GM10248 (cell line): ENCODE measurements at places on chromosomes 4 and X.

- DNase-seq, result no peak
Measured at GRCh38 chr4:114302472-114302871, 296.1 kb upstream of the UGT8 start.

DNA sequence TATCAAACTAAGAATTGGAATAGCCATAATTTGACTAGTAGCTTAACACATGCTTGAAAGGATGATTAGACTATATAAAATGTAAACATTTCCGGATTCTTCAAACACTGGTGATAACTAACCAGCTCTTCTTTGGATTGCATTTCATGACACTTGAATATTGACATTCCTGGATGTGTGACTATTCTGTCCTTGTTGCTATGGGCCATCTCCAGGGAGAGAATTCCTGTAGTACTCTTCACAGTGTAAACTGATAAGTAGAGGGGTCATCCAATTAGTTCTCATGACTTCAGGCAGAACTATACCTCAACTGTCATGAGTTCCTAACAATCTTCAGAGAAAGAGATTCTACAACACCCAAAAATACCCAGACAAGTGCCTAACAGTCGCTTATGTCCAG, 1026.7 kb upstream of the TENM3 start:
- DNase-seq, result no peak

DNA sequence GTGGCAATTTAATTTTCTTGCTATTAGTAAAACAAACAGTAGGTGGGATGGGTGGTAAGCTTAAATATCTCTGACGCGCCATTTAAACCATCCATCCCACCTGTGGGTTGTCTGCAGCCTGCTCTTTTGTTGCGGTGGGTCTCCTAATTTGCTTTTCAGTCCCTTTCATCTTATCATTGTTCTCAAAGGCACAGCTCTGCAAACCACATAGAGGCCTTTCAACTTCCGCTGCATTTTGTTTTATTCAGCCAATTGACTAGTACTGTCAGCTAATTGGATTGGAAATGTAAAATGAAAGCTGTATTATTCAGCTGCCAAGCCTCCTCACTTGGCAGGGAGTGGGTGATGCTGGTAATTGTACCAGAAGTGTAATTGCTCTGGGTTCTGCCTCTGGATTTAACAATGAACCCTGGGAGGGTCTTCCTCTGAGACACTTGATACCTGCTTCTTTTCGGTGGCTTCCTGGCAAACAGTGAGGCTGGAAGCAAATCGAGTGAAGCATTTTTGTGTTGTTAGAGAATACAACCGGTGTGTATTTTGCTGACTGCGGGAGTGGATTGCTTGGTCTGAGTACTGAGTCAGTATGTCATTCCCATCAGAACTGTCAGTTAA, 165.6 kb downstream of the FRAS1 start:
- no peak for DNase-seq

DNA sequence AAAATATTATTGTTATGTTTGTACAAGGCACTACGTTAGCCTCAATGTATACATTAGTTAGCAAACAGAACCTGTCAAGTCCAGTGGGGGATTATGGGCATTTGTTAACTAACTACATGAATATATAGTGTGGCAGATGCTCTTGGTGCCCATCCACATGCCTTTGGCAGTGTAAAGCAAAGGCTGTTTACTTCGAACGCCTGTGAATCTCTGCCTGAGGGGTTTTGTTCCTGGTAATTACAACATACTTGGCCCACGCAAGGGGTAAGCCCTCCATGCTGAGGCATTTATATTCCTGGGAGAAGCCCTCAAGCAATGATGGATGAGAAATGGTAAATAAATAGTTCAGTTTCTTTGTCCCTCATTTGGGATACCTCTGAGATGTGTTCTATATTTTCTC, 119.7 kb downstream of the IL1RAPL1 start:
- no peak for DNase-seq

DNA sequence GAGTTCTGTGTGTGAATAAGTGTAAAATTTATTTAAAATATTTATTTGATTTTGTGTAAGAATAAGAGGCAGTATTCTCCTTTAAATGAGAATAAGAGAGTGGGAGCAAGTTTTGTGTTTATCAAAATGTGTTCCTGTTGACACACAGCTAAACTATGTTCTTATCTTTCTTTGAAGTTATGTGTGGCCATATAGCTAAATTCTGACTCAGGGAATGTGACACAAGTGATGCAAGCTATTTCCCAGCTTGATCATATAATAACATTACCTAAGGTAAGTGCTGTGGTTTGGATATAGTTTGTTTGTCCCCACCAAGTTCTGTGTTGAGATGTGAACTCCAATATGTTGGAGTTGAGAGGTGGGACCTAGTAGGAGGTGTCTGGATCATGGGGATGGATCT, 740.0 kb upstream of the IGFBP7 start:
- DNase-seq, result no peak

GRCh38 chrX:108527724-108528123, 88.1 kb downstream of the COL4A5 start:
- DNase-seq, result no peak

- DNase-seq, result no peak
Measured at GRCh38 chr4:24625091-24625490, 40.7 kb upstream of the DHX15 start.

DNA sequence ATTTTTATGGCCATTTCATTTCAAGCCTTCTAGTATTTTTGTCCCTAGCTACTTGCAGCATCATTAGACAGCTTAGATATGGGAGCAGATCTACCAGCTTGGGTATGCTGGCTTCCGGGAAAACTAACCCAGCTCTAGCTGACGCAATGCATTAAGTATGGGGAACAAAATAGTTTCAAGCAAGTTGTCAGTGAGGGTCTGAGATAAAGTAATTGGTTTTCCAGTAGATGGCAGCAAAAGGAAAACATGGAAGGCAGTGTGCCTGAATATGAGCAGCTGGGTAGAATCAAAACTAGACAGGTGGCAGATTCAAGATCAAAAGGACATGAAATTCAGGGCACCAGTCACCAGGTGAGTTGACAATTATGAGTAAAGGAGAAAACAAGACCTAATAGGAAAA, 340.9 kb upstream of the CTSO start:
- no peak for DNase-seq

GRCh38 chr4:6250235-6250983, 19.2 kb upstream of the WFS1 start:
- peak; percentile 76 for DNase-seq

DNA sequence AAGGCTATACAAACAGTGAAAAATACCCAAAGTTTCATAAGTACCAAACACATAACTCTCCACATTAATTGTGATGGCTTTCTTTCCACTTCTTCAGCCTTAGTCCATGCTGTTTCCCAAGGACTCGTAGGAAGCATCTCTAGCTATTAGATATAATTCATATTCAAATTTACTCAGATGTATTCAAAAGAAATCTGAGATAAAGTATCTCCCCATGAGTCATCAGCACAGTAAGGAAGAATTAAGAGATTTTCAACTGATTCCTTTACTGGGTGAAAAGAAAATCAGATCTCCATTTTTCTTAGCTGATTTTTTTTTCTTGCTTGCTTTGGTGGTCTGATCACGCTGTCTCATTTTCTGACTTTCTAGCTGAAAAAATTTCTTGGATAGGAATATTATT, 71.7 kb downstream of the MID1 start:
- no peak for DNase-seq

DNA sequence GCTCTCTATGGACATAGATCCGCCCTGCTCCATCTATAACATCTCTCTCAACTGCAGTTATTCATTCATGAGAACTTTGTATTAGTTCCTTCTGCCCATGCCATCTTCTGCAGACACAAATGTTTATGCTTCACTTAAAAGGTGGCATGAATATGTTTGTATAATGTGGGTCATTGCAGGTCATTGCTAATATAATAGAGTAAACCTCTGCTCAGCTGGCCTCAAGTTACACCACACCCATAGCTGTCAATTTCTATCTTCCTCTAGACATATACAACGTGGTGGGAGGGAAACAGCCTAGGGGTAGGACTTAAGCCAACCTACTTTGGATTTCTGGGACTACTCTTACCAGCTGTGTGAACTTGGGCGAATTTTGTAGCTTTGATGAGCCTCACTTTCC, 129.8 kb downstream of the ATXN3L start:
- no peak for DNase-seq

- no peak for DNase-seq
Measured at GRCh38 chr4:74858921-74859562, 64.7 kb upstream of the BTC start.

- no peak for DNase-seq
Measured at GRCh38 chrX:489820-490219, 103.1 kb upstream of the PPP2R3B start.

DNA sequence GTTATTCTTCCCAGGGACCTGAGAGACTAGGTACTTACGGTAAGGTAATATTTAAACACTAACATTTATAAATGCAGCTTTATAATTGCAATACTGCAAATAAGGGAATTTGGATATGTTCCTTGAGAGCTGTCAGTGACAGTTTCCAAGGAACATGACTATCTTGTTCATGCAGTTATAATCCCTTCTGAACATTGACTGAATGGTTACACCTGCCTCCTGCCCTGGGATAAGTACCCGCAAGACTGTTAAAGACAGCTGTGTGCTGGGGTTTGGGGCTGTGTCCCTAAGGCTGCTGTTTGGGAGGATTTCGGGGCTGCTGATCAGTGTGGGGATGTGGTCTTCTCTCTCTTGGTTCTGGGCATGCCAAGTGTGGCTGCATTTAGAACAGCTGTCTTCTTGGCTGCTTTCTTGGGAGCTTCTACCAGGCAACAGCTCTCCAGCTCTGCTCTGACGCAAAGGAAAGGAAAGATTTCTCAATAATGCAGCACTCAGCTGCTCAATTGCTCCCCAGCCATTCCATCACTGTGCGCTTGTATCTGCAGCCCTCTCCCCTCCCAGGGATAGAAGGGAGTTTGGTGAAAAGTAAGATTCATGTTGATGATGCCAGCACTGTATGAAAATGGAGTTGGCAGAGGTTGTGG, 298.8 kb upstream of the TAPT1 start:
- DNase-seq, result no peak

DNA sequence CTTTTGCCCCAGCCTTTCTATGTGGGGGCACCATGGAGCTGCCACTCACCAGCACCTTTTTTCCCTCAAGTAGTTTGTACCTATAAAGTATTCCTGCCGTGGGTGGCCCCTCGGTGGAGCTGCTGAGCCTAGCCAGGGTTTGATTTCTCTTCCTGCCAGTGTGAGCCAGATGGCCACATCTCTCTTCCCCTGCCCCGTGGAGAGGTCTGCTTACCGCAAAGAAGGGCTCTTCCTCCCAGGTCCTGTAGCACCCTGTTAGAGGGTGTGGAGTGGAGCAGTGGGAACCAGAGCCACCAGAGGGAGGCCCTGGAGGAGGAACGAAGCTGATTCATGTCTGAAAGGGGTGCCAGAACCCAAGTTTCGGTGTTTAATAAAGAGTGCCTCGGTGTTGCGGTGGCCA, 95.4 kb downstream of the PTTG2 start:
- DNase-seq, result no peak

- DNase-seq, result no peak
Measured at GRCh38 chrX:110536816-110537215, 178.2 kb downstream of the RTL9 start.

DNA sequence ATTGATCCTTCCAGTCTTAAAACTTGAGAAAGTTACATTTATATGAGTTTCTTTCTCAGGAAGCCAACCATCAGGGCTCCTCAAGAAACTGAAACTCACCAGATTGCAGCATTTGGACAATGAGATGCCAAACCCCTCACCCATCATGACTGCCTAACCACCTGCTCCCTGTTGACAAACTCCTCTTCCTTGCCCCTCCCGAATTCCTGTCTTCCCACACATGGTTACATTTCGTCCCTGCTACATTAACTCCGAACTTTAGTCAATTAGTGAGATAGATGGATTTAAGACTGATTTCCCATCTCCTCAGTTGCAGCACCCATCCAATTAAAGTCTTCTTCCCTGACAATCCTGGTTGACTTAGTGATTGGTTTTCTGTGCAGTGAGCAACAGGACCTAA, 118.7 kb downstream of the ZNF330 start:
- DNase-seq, result no peak

- no peak for DNase-seq
Measured at GRCh38 chr4:139457318-139457717, 3.4 kb downstream of the RAB33B start.
